Stimulated activated CD4-positive, alpha-beta T cell treated with anti-CD3 and anti-CD28 coated beads, Interleukin-1b, Interleukin-23, amount 100 ng/mL, for 1 hour (primary cell): ENCODE measurements at places on chromosomes 4 and X.

DNA sequence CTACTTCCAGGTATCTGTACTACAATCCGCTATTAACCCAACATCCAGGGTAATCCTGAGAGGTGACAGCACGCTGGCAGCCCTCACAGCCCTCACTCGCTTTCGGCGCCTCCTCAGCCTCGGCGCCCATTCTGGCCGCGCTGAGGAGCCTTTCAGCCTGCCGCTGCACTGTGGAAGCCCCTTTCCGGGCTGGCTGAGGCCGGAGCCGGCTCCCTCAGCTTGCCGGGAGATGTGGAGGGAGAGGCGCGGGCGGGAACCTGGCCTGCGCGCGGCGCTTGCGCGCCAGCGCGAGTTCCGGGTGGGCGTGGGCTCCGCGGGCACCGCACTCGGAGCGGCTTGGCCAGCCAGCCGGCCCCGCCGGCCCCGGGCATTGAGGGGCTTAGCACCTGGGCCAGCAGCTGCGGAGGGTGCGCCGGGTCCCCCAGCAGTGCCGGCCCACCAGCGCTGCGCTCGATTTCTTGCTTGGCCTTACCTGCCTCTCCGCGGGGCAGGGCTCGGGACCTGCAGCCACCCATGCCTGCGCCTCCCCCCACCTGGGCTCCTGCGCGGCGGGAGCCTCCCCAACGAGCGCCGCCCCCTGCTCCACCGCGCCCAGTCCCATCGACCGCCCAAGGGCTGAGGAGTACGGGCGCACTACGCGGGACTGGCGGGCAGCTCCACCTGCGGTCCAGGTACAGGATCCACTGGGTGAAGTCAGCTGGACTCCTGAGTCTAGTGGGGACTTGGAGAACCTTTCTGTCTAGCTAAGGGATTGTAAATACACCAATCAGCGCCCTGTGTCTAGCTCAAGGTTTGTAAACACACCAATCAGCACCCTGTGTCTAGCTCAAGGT, 87.3 kb downstream of the PRSS12 start:
- DNase-seq, result no peak

- no peak for DNase-seq
Measured at GRCh38 chr4:24794480-24794879, 893 bp upstream of the SOD3 start.

- DNase-seq, result no peak
Measured at GRCh38 chrX:149718757-149719156, 6.9 kb downstream of the MAGEA11 start.

DNA sequence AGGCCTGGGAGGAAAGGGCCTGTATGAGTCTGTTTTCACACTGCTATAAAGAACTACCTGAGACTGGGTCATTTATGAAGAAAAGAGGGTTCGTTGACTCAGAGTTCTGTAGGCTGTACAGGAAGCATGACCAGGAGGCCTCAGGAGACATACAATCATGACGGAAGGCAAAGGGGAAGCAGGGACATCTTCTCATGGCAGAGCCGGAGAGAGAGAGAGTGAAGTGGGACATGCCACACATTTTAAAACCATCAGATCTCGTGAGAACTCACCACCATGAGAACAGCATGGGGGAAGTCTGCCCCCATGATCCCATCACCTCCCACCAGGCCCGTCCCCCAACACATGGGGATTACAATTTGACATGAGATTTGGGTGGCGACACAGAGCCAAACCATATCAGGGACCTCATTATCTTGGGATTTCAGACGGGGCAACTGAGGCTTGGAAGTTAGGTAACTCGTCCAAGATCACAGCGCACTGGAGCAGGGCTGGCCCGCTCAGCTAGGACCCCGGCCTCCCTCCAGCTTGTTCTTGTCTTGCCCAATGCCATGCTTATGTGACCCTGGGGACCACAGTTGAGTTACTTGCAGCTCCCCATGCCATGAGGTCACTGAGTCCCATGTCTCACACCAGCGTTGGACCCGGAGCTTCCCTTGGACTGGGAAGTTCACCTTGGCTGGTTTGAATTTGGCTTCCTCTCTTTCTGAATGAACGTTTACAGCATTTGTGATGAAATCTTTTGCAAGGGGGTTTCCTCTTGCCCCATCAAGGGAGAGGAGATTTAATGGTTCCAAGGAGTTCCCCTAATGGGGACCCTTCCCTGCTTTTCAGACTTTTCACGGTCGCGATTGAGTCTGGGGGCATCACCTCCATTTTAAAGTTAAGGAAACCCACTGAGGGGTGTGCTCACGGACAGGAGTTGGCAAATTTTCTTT, 18.1 kb downstream of the HTRA3 start:
- DNase-seq, result no peak

DNA sequence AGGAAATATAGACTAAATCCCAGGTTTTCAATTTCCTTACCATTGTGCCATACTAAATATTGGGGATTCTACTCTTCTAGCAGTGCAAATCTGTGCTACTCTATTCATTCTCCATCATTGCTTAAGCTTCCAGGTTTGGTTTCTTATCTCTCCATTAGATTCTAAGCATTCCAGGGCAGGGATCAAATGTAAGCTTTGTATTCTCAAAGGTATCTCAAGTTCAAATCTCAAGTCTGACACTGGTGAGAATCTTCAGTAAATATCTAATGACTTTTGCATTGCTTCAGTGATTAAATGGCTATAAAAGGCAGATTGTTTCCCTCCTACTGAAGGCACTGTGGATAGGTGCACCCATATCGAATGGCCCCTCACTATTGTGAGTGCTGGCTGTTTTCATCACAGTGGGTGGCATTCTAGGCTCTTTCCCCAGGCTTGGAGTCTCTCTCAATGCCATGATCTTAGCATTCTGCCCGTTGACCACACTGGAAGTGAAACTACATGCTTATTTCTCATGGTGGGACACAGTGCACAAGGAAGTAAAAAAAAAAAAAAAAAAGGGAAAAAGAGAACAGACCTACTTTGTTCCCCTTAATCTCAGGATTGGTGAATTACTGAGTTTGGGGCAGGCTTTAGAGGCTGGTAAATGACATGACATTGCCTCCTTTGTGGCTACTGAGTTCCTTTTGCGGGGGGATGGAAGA, 28.7 kb downstream of the FAM9C start:
- no peak for DNase-seq

DNA sequence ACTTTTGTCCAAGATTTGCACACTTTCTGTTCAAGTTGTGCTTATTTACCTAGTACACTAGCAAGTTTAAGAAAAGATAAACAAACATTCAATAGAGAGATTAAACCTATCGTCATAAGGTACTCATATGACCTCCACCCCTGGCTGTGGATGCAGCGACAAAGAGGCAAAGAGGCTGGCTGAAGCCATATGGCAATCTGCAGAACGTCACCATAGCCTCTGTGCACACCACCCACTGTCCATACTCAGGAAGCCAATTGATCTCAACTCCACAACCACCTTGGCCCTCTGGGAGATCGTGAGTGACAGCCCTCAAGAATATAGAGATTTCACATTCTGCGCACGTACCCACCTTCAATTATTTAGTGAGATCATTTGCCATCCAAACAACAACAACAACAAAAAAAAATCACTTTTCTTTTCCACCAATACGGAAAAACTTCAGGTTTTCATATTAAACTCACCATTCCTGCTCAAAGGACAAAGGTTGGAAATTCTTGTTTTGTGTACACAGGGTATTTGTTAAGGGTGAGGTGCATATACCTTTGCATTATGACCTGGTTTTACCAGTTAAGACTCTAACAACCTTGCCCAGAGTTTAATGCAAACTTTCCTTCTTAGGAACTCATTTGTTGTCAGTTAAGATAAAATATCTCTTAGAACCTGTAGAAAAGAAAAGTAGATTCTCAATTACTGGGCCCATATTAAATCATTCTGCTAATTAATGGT, 243.0 kb upstream of the FSTL5 start:
- DNase-seq, result no peak

DNA sequence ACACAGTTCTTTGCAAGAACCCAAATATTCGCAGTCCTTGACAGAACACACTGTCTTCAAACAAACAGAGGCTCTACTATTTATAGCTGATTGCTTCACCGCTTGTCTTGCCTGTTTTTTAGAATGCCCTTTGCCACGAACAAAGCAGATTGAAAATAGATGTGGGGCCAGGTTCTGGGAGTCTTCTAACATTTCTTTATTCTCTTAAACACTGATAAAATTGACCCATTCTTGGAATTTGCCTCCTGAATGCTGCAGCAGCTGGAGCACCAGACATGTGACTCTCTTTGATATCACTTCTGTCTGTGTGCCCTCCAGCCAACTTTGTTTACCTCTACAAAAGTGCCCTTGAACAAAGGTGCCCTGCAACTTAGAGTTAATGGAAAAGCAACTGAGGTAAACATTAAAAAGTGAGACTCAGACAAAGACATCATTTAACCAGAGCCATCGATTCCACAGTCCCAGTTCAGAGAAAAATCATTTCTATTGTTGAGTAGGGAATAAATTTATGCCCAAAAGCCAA, 64.2 kb upstream of the SPP1 start:
- no peak for DNase-seq

GRCh38 chr4:118335324-118335723, 17.5 kb downstream of the PRSS12 start:
- DNase-seq, result no peak

DNA sequence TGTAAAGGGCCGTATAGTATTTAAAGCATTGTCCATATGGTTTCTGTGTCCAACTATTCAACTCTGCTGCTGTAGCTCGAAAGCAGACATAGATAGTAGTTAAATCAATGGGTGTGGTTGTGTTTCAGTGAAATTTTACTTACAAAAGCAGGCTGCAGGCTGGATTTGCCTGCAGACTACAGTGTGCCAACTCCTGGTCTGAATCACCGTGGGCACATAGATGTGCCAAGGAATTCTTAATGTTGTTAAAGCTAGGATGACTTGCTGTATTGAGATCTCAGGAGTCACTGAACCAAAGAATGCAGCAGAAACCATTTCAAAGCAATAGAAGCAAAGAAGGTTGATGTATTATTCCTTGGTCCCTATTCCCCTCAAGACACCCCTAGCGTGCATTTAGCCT, 379.0 kb downstream of the STIM2 start:
- DNase-seq, result no peak

- no peak for DNase-seq
Measured at GRCh38 chrX:72028701-72029470, 102.8 kb downstream of the RTL5 start.

DNA sequence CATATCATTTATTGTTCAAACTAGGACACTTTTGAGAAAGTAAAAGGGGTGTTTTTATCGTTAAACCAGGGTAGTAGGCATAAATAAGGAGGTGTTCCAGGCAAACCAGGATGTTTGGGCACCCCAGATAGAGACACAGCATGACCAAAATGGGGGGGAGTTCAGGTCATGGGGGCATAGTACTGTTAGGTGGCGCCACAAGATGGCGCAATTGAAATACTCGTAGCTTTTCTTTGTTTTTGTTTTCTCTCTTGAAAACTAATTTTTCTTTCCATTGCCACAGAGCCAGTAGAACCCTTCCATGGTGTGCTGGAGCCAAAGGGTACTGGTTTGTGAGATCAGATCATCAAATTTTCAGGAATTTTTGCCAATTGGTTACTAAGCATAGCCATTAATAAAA, 283.4 kb downstream of the BCOR start:
- DNase-seq, result peak; percentile 16

DNA sequence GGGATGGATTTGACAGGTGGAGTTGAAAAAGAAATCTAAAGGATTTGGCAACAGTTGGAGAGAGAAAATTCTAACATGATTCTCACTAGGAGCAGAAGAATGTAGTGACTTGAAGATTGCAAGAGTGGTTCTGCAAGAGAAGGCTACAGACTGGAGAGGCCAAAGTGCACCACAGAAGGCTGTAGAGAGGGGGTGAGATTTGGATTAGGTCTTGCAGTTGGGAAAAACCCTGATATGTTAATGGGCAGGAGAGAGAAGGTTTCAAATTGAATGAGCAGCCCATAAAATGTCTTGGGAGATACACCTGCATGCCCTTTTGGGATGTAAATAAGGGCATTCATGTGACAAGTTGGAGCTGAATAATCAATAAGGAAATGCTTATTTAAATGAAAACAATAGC, 14.7 kb upstream of the VEGFD start:
- DNase-seq, result no peak

DNA sequence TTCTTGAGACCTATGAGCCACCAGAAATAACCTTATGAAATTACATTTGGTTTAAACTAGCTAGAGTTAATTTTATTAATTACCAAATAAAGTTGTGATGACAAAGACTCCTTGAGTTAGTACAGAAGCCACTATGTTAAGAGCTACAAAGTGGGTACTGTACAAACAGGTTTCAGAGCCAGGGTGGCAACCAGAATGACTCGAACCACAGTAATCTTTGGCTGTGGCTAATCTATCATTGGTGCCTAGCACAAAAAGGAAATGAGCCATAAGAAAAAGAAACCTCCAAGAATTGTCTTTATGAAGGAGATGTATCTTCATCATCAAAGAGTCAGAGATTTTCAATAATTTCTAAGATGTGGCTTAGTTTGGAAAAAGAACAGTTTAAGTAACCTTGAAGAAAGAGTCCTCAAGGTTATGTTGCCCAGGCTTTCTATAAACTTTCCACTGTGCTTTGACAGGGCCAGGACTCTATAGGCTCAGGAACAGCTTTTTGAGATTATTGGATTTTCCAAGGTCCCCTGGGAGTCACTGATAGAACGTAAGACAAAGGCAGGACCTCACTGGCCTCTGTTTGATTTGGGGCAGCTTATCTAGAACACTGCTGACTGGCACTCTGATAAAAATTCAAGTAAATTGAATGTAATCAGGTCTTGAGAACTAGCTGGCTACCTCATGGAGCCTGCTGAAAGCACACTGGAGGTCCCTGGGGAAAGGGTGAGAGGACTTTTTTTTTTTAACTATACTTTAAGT, 777.7 kb downstream of the STIM2 start:
- DNase-seq, result no peak

DNA sequence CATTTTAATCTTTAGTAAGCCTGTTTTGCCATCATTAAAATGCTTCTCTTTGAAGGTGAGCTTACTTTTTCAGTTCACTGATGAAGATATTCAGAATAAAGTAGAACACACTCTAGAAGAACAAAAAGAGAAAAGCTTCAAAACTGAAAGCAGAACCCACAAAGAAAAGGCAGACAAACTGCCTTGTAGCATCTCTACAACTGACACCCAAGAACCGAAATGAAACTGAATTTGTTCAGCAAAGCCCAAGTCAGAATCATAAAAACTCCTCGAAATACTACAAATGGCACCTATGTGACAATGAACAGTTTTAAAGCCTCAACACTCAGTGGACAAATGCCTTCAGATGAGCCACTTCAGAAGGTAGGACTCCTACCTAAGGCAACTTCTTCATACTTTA, 83.6 kb downstream of the MAML3 start:
- DNase-seq, result no peak

GRCh38 chr4:4831825-4832224, 27.6 kb upstream of the MSX1 start:
- no peak for DNase-seq

DNA sequence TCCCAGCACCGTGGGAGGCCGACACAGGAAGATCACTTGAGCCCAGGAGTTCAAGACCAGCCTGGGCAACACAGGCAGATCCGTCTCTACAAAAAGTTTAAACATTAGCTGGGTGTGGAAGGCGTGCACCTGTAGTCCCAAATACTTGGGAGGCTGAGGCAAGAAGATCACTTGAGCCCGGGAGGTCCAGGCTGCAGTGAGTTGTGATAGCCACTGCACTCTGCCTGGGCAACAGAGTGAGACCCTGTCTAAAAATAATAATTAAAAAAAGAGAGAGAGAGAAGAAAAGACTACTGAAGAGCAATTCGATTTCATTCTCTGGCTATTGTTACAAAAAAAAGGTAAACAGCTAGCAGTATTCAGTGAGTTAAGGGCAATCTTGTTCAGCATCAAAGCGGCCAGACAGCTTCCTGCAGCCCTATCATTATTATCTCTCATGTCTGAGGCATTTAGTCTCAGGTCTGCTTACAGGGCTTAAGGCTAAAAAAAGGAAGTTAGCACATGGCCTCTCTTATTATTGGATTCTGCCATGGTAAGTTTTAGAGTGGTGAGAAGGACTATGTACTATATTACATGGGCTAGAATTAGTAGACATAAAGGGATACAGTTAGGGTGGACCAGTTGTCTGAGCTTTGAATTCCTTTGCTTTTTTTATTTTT, 37.9 kb downstream of the ARHGEF6 start:
- DNase-seq, result no peak
